ENCODE measurements at places on chromosomes 4 and X.

DNA sequence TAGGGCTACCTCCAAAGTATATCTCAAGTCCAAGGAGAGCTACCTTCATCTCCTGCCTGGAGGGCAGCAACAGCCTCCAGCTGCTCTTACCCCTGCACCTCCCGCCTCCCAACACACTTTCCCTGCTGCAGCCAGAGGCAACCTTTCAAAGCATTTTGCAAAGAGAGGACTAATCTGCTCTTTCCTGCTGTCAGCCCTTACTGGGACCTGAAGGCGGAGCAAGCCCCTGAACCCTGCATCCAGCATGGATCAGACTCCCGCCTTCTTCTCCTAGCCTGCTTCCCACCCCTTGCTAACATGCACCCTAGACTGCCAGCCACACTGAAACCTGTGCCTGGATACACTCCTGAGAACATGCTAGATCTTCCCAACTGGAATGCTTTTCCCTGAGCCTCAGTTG lies 37.7 kb upstream of the VMA21 start:
- no peak for DNase-seq

- DNase-seq, result no peak
These were observed 4.9 kb downstream of the LYAR start for GRCh38 chr4:4284827-4285618.

GRCh38 chr4:80876810-80877209 lies 153.7 kb upstream of the BMP3 start:
- no peak for DNase-seq

DNA sequence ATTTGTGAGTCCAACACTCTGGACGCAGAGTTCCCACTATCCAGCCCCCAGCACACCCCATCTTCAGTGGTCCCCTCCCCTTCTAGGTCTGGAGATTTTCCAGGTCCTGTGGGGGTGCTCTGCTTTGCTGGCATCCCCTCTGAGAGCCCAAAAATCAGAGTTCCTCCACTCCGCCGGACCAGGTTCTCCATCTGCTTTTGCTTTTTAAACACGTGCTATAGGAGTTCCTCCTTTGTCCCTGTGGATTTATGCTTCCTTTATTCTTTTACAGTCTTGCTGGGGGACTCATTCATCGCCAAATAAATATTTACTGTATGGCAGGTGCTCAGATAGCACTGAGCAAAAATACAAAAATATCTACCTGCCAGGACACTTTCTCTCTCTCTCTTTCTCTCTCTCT lies 324.7 kb downstream of the STK32B start:
- no peak for DNase-seq

DNA sequence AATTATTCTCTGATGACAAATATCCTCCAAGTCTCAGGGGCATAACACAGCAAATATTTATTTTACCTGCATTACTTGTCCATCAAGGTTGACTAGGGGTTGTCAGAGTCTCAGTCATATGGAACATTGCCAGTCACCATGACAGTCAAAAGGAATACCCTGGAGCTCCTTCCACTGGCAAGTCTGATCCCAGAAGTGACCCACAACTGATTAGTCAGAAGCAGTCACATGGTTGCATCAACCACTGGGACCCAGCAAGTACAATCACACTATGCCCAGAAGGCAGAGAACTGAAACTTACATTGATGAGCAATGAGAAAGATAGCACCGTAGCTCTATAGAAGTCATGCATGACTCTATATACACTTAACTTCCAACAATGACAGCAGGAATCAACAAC lies 41.9 kb upstream of the SOD3 start:
- DNase-seq, result no peak

GRCh38 chrX:109760209-109760921 lies 27.3 kb upstream of the ACSL4 start:
- no peak for DNase-seq

- no peak for DNase-seq
These were observed 30.6 kb upstream of the MANBA start for GRCh38 chr4:102791318-102791835.

- no peak for DNase-seq
These were observed 42.4 kb downstream of the PPP3CA start for GRCh38 chr4:101304916-101305315.

- no peak for DNase-seq
These were observed 5.9 kb downstream of the ADD1 start for GRCh38 chr4:2849267-2850152.

DNA sequence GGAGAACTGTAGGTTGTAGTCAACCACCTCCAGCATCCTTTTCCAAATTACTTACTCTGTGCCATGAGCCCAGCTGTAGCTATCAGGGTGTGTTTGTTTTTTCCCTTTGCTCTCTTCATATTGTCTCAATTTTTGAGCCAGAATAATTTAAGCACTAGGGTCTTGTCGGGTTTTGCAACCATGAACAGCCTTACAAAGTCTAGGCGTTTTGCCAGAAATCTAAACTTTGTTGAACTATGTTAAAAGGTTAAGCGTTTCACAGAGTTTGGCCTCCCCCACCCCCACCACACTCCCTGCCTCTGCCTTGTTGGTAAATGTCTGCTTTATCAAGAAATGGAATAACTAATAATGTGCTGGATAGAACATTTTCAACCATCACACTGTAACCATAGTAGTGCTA lies 190.6 kb upstream of the TTC29 start:
- DNase-seq, result no peak

DNA sequence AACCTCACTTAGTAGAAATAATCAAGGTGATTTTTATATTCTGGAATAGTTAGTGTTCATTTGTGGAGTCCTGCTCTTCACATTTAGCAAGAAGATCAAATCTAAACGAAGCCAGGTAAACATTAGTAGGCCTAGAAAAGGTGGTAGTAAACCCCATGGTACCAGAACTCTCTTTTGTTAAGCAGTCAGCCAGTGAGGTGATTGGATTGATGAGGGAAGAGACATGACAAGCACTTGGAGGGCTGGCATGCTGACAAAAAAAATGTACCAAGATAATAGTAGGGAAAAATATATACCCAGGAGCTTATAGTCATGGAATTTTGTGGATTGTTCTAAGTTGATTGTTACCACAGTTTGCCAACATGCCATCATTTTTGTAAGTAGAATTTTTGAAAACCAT lies 163.8 kb downstream of the BANK1 start:
- DNase-seq, result no peak

DNA sequence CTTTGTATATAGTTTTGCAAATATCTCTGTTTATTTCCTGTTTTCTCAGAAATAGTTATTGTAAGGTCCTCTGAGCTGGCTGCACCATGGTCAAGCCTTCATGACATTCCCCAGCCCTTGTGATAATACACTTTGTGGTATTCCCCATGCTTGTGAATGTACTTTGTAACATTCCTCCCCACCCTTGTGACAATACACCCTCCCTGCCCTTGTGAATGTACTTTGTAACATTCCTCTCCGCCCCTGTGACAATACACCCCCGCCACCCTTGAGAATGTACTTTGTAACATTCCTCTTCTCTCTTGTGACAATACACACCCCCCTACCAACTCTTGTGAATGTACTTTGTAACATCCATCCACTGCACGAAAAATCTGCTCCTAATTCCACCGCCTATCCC lies 530.7 kb downstream of the CENPC start:
- DNase-seq, result no peak

DNA sequence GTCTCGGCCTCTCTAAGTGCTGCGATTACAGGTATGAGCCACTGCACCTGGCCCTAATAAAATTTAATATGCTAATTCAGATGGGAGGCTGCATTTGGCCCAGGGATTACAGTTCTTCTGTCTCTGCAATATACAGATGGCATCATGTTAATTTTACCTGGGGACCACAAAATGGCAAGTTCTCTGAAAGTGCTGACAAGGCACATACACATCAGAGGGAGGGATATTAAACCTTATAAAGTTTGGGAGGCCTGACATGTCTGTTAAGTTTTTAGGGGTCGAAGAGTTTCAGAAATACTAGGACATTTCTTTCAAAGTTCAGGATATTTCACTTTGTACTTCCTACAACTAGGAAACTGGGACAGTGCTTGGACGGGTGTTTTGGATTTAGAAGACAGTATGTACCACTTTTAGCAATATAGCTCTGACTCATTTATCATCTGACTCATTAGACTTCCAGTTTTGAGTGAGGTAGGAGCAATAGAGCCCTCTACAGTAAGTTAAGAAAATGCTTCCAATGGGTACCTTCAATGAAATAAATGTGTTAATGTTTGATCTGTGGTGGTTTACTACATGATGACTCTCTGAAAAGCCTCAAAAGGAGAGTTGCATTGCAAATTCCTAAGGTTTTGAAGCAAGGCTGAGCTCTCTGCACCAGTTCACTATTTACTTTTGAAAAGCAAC lies 981.0 kb upstream of the HS3ST1 start:
- DNase-seq, result no peak

DNA sequence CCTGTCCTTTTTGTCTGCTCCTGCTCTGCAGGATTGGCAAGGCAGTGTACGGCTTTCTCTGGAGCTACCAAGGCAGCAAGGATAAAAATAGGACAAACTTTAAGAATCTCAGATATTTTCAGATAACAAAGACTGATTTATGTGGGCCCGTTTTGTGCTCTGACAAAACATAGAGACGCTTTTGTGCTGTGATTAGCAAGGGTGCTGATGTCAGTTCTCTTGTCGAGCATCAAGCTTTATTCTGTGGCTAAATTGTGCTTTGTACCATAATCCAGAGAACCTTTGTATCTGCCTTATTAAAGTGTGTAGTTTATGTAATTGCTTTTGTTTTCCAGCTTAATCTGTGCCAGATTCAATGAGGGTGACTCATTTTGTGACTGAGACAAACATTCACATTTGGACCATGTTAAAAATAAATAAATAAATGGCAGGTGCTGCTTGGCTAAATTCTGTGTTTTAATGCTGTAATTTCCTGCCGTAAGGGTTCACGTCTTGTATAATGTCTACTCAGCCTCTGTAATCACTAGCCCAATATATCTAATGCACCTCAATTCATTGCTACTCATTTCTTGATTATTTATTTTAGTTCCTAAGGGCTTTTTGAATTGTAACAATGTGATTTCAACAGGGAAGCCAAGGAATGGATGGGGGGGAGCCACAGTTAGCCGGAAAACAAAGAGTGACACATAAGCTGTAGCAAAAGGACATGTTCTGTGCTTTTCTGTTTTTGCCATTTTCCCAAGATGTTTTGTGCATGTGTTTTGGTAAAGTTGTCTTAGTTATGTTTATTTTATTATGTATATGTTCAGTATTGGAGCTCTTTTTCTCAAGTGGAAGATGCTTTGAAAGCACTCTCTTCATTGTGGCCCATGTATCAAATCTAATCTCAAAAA lies 75.1 kb downstream of the GAB1 start:
- no peak for DNase-seq

DNA sequence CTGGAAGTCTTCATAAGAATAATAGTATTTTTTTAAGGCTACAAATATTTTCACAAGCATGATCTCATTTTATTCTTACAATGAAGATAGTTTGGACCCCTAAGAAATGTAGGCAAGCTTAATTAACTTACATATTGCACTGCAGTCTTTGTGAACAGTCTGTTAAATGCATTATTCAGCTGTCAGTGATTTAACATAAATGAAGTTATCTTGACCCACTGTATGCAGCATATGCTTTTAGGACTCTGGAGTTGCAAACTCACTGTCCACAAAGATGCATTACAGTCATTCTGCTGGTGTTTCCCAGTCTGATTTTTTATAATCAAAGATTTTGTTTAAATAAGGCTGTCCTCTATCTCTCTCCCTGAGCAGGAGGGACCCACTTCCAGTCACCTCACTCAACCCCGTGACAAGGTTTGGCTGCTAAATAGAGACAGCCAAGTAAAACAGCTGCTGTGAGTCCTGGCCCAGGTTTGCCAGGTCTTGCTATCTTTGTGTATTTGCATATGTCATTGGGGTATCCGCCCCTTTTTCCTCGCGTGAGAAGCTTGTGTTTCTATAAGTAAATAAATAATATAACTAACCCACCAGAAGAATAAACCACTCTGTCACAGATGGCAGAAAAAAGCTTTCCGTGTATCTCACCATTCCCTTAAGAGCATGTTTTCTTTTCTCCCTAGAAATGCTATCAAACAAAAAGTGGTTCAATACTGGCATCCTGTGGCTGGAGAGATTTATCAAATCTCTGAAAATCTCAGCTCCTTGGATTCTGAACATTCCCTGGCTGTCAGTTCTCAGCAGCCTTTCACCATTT lies 67.0 kb downstream of the SLC7A11 start:
- DNase-seq, result no peak

Data from CD4-positive, alpha-beta T cell treated with Interferon alpha-2 for 1 hour (primary cell).